ENCODE measurements at places on chromosomes 12 and 14. TPM values are rescaled to one million over a fixed set of nuclear protein-coding genes. Genes with fewer than 3 reads are reported as not detected.

DNA sequence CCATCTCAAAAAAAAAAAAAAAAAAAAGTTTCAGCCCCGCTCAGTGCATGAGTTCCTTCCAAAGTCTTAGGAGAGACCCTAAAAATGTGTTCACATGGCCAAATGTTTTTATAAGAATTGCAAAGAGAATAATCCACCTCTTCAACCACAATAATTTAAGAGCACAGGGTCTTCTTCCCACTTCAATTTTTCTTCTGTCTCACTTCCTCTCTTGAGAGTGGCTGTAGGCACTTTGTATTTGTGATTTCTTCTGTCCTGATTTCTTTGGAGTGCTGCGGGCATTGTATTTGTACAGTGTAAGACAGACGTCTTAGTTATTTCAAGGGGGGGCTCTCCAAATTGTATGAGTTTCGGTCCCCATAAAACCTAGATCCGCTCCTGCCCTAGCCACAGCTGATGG lies 58.3 kb downstream of the C12orf56 start:
- no peaks in the 10 kb centered on the region for H3K27me3 ChIP-seq
- H3K27ac ChIP-seq: no peak overlapping the region
- H3K4me3 ChIP-seq: no peak overlapping the region
- no peaks in the 10 kb centered on the region for H3K4me1 ChIP-seq
- DNase-seq: no peak

DNA sequence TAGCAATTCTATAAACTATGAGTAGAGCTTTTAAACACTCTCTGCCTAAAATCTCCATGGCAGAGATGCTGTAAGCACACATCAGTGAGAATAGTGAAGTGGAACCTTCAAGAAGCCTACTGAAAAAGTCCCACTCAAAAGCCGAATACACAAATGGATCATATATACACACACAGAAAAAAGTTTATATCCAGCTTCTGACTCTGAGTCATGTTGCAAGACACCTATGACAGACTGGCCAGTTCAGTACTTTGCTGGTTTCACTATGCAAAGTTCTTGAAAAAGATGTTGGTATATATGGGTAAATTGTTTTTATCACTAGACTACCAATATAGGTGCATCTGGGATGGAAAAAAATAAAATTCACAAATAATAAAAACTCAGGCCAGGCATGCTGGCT lies 126.1 kb downstream of the KCNK10 start:
- peaks cover 16% of the 10 kb centered on the region for H3K27me3 ChIP-seq
- H3K27ac ChIP-seq: no peak overlapping the region
- DNase-seq: no peak
- peaks cover 40% of the 10 kb centered on the region for H3K4me1 ChIP-seq
- H3K36me3 ChIP-seq: no peaks in the 10 kb centered on the region

- no peaks in the 10 kb centered on the region for H3K27me3 ChIP-seq
- H3K36me3 ChIP-seq: peaks cover 3% of the 10 kb centered on the region
- H3K4me3 ChIP-seq: no peak overlapping the region
- H3K27ac ChIP-seq: no peak overlapping the region
- peaks cover 3% of the 10 kb centered on the region for H3K4me1 ChIP-seq
Measured at GRCh38 chr12:116325336-116325664, 47.8 kb upstream of the MED13L start.

DNA sequence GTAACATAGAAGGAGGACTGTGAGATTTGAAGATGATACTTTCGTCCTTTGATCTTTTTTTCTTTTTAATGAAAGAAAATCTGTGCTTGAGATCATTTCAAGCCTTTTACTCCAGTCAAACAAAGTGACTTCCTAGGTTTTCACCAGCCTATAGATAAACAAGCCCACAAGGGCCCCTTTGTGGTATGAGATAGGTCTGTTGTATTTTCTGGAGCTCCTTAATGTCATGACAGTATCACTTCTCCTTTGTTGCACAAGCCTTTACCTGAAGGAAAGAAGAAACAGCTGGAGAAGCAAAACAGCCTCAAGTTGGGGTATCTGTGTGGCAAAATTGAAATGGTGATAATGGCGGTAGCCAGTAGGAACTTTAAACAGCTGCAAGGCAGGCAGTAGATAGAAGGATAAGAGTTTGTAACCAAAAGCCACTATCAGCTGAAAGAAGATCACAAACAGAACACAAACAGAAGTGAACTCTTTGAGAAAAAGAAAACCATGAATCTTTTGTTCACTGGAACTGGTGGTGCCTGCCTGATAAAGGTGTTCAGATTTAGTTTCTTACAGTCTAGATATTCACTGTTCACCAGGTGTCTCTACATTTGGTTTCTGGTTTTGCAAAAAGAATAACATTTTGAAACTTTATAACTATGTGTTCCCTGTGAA lies 96.8 kb downstream of the LGR5 start:
- DNase-seq: no peak
- H3K4me3 ChIP-seq: no peak overlapping the region
- H3K27ac ChIP-seq: no peak overlapping the region
- H3K27me3 ChIP-seq: no peaks in the 10 kb centered on the region
- peaks cover 5% of the 10 kb centered on the region for H3K4me1 ChIP-seq

- H3K4me3 ChIP-seq: no peak overlapping the region
- DNase-seq: no peak
- H3K4me1 ChIP-seq: no peaks in the 10 kb centered on the region
- H3K27me3 ChIP-seq: no peaks in the 10 kb centered on the region
Measured at GRCh38 chr12:50197297-50197727, 30.1 kb upstream of the CERS5 start.

GRCh38 chr12:49809381-49809905 lies 18.8 kb downstream of the NCKAP5L start:
- peak overlapping the region; percentile 60 for H3K4me3 ChIP-seq
- no peak for DNase-seq
- peaks cover 58% of the 10 kb centered on the region for H3K4me1 ChIP-seq
- no peaks in the 10 kb centered on the region for H3K36me3 ChIP-seq
- H3K27me3 ChIP-seq: no peaks in the 10 kb centered on the region

- H3K27me3 ChIP-seq: no peaks in the 10 kb centered on the region
- peaks cover 2% of the 10 kb centered on the region for H3K36me3 ChIP-seq
- no peak overlapping the region for H3K4me3 ChIP-seq
- H3K4me1 ChIP-seq: peaks cover 20% of the 10 kb centered on the region
Measured at GRCh38 chr12:75606151-75606550, 94.7 kb upstream of the KRR1 start.

TTC6 gene
- total RNA-seq: 0.40 TPM

GRCh38 chr12:56886319-56886718 lies 47.9 kb downstream of the SDR9C7 start:
- no peak overlapping the region for H3K27ac ChIP-seq
- H3K36me3 ChIP-seq: peaks cover 20% of the 10 kb centered on the region
- DNase-seq: no peak

GRCh38 chr14:104892531-104893434 lies 27.7 kb downstream of the CEP170B start:
- peaks cover 5% of the 10 kb centered on the region for H3K4me1 ChIP-seq
- H3K4me3 ChIP-seq: no peak overlapping the region
- H3K36me3 ChIP-seq: no peaks in the 10 kb centered on the region
- DNase-seq: no peak
- H3K27me3 ChIP-seq: peaks cover 3% of the 10 kb centered on the region
- no peak overlapping the region for H3K27ac ChIP-seq

GRCh38 chr12:26239852-26240815 lies 44.8 kb downstream of the SSPN start:
- H3K4me1 ChIP-seq: peaks cover 8% of the 10 kb centered on the region
- no peaks in the 10 kb centered on the region for H3K27me3 ChIP-seq
- H3K4me3 ChIP-seq: no peak overlapping the region
- H3K36me3 ChIP-seq: no peaks in the 10 kb centered on the region
- no peak overlapping the region for H3K27ac ChIP-seq
- no peak for DNase-seq

KIF5A gene
- total RNA-seq: 16.9 TPM

- H3K4me1 ChIP-seq: peaks cover 14% of the 10 kb centered on the region
- H3K27ac ChIP-seq: no peak overlapping the region
- DNase-seq: no peak
Measured at GRCh38 chr12:65781681-65782269, 42.5 kb upstream of the HMGA2 start.

GRCh38 chr12:109462868-109463692 lies 14.0 kb downstream of the KCTD10 start:
- H3K27me3 ChIP-seq: no peaks in the 10 kb centered on the region
- H3K4me3 ChIP-seq: peak overlapping the region; percentile 70
- peaks cover 85% of the 10 kb centered on the region for H3K4me1 ChIP-seq

KRT3 gene
- total RNA-seq: not detected

DNA sequence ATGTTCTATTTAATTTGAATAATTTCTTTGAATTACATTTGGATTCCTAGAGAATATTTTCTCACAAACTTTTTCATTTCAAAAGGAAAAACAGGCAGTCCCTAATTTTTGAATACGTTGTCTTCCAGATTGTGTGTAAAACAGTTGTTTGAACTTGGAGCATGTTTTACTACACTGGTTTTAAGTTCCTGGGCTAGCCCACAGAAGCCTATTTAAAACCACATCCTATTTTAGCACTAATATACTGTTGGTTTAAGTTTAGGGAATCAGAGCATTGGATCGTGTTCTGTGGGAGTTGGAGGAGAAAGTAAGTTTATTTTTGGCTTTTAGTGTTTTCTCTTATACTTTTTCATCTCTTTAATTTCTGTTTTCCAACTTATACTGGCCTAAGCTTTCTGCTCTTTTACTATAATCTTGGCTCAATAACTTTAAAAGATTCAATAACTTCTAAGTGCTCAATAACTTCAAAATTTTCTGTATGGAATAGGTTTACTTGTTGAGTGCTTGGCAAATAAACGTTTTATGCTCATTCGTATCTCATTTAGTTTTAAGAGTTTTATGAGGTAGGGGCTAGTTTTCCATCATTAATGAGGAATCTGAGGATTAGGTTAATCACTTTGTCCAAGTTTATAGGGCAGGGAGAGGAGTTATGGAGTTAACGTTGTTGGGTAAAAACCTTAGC lies 14.9 kb downstream of the LEMD3 start:
- H3K4me1 ChIP-seq: peaks cover 8% of the 10 kb centered on the region
- H3K27me3 ChIP-seq: no peaks in the 10 kb centered on the region
- no peak overlapping the region for H3K27ac ChIP-seq
- peaks cover 2% of the 10 kb centered on the region for H3K36me3 ChIP-seq
- DNase-seq: no peak

- no peaks in the 10 kb centered on the region for H3K36me3 ChIP-seq
- H3K27me3 ChIP-seq: peaks cover 15% of the 10 kb centered on the region
- DNase-seq: no peak
- peak overlapping the region; percentile 93 for H3K4me3 ChIP-seq
Measured at GRCh38 chr12:47774663-47775062, 1.6 kb downstream of the SLC48A1 start.

DNA sequence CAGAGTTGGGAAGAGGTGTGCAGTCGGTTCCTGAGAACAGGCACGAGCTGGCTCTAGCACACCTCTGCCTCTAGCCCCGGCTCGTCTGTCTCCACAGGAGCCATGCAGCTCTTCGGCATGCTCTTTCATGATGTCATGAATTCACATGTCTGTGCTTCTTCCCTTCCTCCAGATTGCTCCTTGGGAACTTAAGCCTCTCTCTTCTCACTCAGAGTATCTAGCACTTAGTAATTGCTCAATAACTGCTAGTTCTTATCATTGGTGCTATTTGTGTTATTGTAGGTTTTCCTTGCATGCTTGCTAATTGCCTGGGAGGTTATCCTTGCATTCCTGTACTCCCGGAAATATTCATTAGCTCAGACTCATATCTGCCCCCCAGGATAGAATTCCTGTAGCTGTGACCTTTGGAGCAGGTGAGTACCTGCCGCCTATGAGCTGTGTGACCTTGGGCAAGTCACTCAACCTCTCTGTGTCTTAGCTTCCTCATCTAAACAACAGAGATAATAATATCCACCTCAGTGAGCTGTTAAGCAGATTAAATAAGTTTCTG lies 19.5 kb downstream of the FAM181A start:
- peaks cover 7% of the 10 kb centered on the region for H3K4me1 ChIP-seq
- peaks cover under 1% of the 10 kb centered on the region for H3K27me3 ChIP-seq
- no peaks in the 10 kb centered on the region for H3K36me3 ChIP-seq
- no peak overlapping the region for H3K27ac ChIP-seq

DNA sequence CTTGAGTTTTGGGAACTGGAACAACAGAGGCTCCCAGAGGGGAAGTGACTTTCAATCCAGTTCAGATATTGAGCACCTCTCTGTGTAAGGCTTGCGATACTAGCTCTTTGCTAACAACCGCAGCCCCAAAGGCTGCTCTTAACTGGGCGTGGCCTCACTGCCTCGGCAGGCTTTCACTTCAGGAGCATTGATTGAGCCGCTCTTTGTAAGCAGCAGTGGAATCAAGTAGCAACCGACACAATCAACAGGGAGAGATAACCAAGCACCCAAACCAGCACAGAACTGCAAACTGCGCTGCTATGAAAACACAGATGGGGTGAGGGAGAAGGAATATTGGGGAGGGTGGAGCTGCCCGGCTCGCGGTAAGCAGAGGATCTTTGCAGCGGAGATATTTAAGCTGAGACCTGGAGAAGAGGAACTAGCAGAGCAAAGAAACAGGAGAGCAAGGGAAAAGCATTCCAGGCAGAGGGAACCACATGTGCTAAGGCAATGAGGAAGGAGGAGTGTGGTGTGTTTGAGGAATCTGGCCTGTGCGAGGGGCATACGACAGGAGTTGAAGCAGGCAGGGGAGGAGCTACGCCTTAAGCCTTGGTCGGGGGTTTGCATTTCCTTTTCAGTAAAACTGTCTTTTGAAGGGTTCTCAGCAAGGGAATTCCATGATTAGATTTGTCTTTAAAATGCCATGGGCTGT lies 17.3 kb upstream of the YY1 start:
- H3K27me3 ChIP-seq: no peaks in the 10 kb centered on the region
- no peaks in the 10 kb centered on the region for H3K36me3 ChIP-seq
- no peak overlapping the region for H3K4me3 ChIP-seq
- peaks cover 8% of the 10 kb centered on the region for H3K4me1 ChIP-seq
- H3K27ac ChIP-seq: no peak overlapping the region

DNA sequence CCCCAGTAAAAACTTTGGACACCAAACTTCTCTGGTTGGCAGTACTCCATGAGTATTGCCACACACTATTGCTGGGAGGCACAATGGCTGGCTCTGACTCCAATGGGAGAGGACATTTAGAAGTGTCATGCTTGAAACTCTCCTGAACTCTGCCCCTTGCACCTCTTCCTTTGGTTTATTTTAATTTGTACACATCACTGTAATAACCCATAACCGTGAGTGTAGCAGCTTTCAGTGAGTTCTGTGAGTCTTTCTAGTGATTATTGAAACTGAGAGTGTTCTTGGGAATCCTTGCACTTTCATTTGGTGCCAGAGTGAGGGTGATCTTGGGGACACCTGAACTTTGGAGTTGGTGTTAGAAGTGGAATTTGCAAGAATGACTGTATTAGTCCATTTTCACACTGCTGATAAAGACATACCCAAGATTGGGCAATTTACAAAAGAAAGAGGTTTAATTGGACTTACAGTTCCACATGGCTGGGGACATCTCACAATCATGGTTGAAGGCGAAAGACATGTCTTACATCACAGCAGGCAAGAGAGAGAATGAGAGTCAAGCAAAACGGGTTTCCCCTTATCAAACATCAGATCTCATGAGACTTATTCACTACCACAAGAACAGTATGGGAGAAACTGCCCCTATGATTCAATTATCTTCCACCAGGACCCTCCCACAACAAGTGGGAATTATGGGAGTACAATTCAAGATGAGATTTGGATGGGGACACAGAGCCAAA lies 41.3 kb upstream of the CEP83 start:
- H3K4me1 ChIP-seq: no peaks in the 10 kb centered on the region
- DNase-seq: no peak
- H3K36me3 ChIP-seq: peaks cover 3% of the 10 kb centered on the region
- no peaks in the 10 kb centered on the region for H3K27me3 ChIP-seq
- no peak overlapping the region for H3K27ac ChIP-seq

GRCh38 chr14:57038689-57039088 lies 228.4 kb upstream of the OTX2 start:
- H3K4me1 ChIP-seq: no peaks in the 10 kb centered on the region
- no peak overlapping the region for H3K27ac ChIP-seq
- no peaks in the 10 kb centered on the region for H3K36me3 ChIP-seq
- H3K4me3 ChIP-seq: no peak overlapping the region
- no peak for DNase-seq
- H3K27me3 ChIP-seq: no peaks in the 10 kb centered on the region

DAO gene
- total RNA-seq: not detected

All from neural crest cell (in vitro differentiated cells).